ENCODE measurements at places on chromosomes 7 and 10.

DNA sequence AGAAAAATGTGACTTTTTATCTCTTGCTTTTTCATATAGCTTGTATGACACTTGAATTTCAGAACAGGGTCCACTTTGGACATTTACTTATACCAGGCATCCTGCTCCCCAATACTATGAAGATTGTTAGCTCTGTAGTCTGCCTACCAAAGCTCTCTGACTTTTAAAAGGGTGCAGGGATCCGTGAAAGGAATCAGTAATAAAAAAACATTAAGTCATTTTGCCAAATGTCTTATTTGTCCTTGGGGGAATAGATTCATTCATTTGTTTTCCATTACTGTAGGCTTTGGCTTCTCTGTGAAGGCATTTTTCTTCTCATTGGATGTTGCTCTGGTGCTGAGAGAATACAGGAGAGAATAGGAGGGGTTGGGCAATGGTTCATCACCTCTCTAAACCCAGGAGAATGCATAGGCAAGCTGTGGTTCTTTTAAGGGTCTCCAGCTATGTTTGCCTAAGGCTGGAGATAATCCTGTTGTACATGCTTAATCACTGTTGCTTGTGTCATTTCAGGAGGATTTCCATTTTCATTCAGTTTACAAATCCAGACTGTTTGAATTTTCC is 103.5 kb downstream of the SRI start:
- no peak for DNase-seq

DNA sequence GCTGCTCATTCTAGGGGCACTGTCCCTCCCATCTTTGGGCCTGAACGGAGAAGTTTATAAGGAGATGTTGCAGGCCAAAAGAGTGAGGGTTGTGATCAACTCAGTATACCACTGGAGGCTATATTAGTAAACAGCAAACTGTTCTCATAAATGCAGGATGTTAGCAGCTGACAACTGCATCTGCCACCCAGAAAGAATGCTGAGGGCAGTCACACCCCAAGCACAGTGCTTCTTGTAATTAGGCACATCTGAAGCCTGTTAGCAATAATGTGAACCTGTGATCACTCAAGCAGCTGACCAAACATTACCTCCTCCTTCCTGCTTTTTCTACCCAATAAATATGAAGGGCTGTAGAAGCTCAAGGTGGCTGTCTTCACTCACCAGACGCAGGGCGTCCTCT is 38.4 kb upstream of the ZNF138 start:
- no peak for DNase-seq

DNA sequence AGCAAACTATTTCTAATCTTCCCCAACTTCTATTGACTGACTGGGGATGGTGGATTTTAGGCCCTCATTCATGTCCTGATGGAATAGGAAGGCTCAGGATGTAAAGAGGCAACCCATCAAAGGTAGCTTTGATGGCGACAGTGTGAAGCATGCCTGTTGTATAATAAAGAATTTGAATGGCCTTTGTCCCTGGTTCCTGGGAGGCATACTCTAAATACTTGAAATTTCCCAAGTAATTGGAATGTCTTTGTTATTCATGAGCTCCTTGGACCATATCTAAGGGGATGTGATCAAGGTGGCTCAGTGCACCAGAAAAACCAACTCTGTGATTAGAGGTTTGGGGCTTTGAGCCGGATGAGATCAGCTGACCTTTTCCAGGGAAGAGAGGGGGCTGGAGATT is 264.5 kb upstream of the NEBL start:
- no peak for DNase-seq

DNA sequence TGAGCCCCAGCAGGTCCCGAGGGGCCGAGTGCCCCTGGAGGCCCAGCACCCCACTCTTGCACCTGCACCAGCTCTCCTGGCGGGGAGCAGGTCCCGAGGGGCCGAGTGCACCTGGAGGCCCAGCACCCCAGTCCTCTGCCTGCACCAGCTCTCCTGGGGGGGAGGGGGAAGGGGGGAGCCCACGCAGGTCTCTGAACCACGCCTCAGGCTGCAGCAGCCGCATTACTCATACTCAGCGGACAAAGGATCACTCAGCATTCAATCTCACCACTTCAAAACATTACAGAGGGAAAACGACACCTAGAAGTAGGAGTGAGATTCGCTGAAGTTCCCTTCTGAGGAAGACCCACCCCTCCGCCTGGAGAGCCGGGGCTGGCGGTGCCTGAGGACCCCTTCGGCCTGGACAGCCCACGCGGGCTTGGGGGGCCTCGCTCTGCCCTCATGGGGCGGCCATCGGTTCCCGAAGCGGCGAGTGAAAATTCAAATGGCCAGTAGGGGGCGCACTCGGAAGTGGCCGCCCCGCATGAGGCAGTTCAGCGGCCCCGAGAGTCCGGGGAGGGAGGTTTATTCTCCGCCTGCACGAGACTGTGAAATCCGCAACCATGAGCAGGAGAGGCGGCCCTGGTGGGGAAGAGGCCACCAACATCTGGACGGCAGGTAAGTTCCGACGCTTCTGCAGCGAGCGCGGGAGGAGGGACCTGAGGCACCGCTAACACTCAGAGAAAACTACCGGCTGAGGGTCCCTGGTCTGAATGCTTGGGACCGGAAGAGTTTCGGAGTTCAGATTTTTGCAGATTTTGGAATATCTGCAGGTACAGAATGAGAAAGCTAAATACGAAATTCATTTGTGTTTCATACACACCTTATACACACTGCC is 1.1 kb upstream of the GPER1 start:
- peak; percentile 93 for DNase-seq

GRCh38 chr7:30879139-30880124 is 32.2 kb upstream of the AQP1 start:
- DNase-seq = no peak

- no peak for DNase-seq
Observed at GRCh38 chr7:105524840-105525239, 2.8 kb upstream of the PUS7 start.

DNA sequence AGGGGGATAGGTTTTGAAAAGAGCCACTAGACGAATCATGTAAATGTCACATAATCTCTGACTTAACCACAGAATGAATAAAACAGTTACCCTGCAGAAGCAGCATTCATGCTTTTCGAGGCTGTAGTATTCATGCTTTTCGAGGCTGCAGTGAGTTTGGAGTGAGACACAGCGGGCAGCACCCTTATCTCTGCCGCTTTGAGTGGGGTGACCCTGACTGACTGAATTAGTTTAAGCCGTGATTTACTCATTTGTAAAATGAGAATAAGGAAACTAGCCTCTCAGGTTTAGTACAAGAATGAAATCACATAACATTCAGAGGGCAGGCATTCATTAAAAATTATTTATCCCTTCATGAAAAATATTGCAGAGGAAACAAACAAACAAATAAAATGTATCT is 92.8 kb upstream of the KMT2C start:
- DNase-seq = no peak

GRCh38 chr7:52260046-52260665 is 775.3 kb upstream of the POM121L12 start:
- DNase-seq = no peak

GRCh38 chr10:91345716-91346115 is 64.4 kb upstream of the HECTD2 start:
- DNase-seq = no peak

DNA sequence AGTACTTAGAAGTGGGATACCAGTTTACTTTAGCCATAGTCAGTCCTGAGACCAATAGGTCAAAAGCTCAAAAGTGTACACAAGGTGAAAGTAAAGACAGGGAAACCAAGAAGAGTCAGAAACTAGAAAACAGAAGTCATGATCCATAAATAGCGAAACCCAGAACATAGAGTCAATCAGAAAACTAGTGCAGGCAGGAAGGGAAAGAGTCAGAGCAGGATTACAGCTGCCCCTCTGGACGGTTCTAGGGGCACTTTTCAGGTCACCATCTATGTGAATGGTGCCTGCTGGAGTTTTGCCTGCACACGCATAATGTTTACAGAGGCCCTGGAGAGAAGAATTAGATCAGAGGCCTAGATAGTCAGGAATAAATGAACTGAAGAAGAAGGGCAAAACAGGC is 22.4 kb upstream of the DMTF1 start:
- DNase-seq = no peak
